ENCODE measurements at places on chromosomes 5 and 9.
A peak's percentile ranks its signal among the peaks of the same experiment; 100 is the strongest.

DNA sequence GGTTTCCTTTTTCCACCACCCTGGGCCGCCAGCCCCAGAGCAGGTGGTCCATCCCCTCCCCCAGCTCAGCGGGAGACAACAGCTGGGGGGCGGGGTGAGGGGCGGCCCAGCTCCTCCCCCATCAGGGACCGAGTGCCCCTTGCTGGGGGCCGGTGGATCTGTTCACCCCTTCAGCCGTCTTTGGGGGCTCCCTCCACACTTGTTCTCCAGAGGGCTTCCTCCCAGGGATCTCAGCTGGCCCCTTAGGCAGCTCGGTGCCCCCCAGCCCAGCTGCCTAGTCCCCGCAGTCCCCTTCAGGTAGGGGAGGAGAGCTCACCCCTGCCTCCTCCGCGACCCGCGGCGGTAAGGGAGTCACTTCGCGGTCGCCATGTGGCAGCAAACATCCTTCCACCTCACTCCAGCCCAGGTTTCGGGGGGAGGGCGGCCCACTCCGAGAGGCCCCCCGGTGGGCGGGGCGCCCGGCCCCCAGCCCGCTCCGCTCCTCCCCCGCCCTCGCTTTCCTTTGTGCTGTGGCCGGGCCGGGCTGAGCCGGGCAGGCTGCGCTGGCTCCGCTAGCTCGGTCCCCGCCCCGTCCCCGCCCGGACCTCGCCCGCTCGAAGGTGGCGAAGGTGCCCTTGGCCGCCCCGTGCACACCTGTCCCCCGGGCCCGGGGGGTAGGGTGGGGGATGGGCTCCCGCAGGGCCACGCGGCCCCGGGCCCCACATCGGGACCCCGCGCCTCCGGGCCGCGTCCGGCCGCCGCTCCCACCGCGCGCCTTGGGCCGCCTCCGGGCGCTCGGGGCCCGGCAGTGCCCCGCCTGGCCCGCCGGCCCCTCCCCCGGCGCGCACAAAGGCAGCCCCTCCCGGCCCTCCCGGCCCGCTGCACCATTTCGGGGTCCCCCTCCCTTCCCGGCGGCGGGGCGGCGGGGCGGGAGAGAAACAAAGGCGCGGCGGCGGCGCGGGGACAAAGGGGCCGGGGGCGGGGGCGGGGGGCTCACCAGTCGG, 683 bp downstream of the DBN1 start:
- peak; percentile 95 for DNase-seq

- DNase-seq: no peak
Observed at GRCh38 chr5:158198636-158199035, 339.7 kb upstream of the CLINT1 start.

GRCh38 chr5:51961154-51961562, 577.9 kb downstream of the ISL1 start:
- no peak for DNase-seq

DNA sequence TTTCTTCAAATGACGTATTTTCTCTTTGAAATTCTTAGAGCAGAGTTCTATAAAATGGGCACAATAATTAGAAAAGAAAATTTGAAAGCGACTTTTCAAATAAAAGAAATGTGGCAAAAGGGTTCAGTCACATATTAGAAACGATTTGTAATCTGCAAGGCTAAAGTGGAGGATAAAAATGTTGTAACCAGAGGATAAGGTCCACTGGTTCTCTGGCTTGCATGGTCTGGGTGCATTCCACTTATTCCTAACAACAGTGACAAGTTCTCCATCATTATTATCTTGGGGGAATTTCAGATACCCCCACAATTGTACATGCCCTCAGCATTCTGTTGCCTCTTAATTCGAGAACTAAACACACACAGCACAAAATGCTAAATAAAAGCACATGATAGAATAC, 91.1 kb downstream of the IQGAP2 start:
- DNase-seq: no peak

DNA sequence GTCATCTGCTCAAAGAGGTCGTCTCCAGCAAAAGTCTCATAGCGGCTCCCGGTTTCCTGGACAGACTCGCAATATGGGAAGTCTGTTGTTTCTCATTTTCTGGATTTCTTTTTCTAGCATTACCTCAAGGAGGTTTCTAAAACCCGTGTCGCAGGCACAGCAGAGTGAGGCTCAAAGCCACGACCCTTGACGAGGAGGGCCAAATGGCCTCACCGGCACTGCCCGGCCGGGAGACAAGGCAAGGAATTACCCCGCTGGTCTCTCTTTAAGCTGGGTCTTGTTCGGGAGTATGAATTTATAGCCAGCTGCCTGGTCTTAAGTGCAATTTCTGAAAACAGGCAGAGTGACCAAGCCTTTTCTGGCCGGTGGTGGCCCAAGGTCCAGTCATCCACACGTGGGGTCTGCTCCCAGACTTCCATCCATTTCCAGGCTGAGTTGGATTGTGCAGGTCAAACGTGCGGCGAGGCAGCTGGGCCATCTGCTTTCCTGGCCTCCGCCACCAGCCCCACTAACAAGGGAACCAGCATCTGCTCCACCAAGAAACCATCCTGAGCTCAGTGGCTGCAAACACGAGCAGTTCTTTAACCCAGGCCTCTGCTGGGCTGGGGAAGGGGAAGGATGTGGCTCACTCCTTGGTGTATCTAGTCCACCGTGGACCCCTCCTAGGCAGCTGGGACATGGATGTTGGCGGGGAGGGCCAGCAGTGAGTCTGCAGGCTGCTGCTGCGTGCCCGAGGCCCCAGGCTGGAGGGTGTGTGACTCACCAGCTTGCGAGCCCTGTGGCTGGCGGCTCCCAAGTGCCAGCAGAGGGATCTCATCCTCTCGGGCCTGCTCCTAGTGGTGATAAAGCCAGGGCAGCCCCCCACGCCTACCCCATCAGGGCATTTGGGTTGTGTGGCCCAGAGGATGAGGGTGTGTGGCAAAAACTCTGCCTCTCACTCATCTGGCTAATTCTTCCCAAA, 55.6 kb upstream of the COL5A1 start:
- peak; percentile 68 for DNase-seq

DNA sequence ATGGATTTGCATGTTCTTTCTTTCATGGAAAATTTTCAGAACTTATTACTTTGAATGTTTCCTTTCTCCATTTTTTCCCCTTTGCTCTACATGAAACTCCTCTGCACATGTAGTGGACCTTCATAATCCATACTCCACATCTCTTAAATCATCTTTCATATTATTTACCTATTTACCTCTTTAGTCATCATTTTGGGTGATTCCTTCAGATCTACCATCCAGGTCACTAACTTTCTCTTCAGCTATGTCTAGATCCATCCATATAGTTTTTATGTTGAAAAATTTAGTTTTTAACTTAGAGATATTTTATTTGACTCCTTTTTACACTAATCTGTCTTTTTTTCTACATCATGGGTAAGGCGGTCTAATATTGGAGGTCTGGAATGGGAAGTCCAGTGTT, 586.6 kb downstream of the NR2F1-AS1 start:
- DNase-seq: no peak

DNA sequence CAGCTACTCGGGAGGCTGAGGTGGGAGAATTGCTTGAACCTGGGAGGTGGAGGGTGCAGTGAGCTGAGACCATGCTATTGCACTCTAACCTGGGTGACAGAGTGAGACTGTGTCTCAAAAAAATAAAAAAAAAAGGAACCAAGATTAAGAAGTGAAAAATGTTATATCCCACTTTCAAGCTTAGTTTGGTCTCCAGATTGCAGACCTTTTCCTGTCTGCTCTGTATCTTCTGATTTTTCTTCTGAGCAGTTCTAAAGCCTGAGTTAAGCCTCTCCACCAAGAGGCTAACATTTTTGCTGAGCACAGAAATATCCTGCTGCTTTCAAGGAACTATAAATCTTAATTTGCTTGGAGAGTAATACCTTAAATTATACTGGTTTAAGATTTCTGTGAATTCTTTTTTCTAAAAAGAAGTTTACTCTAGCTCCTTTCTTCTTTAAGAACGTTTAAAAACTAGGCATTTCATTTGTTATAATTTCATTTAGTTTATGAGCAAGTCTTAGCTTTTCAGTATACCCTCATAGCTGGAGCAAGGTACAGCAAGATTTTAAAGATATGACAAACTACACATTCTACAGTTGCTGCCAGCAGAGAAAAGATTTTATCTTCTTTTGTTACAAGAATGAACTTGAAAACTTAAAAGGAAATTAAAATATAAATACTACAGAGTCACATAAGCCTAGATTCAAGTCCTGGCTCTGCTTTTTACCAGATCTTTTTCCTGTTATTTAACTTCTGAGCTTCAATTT, 55.0 kb downstream of the GARNL3 start:
- DNase-seq: no peak

DNA sequence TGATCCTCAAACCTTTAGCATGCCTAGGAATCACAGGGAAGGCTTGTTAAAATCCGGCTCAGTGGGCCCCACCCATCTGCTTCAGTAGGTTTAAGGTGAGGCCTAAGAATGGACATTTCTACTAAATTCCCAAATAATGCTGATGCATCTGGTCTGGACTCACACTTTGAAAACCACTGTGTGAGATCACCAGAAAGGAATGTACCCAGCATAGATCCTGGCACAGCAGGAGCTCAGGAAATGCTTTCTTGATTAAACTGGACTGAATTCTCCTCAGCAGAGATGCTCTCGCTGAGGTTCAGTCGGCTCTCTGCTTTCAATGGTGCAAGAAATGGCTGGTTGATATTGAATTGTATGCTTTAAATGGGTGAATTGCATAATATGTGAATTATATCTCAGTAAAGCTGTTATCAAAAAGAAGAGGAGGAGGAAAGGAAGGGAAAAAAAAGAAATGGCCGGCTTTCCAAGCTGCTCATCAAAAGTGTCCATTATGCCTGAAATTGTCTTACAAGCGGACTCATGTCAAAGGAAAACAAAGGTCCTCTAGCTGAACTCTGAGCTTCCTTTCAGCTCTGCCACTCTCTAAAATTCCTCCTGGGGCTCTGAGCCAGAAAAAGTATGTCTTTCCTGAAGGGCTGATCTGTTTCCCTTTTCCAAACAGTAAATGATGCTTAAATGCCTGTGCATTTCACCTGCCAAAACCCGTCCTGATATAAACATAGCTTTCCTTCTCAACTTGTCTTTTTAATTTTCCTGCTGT, 77.6 kb upstream of the SAP30L start:
- peak; percentile 70 for DNase-seq

DNA sequence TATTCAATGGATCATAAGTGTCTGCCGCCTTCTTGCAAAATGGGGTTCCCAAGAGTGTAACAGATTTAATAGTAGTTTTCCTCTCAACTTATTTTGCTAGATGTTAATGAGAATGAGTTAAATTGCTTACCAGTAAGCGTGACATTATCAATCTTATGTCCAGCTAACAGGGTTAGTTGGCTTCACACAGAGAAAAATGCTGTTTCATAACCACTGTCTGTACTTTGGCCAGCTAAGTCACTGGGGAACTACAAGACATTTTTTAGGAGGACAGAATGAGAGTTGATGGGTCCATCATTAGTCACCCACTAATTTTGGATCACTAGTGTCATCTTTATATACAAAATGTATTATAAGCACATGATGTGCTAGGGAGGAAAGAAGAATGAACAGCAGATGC, 1.4 kb downstream of the CDC37L1 start:
- DNase-seq: no peak

DNA sequence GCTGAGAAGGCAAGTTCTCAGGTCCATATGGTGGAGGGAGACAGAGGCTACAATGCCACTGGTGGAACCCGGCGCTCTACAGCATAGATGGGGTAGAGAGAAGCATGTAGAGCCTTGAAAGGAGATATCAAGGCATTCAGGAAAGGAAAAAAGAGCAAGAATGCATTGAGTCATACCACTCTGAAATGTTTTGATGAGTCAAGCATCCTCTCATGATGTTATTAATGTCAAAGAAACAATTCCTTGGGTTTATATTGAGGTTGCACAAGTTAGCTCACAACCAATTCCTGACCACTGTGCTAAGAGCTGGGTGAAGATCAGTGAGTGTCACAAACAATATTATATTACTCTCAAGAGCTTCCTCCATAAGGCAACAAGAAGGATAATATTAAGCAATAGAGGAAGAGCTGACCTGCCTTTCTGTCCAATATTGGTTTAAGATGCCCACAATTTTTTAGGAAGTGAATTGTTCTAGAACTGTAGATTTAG, 178.0 kb downstream of the RFK start:
- DNase-seq: no peak

Data from H7 (cell line).